GM23248 (cell line): ENCODE measurements at places on chromosomes 5 and 9. TPM values are rescaled to one million over a fixed set of nuclear protein-coding genes. Genes with fewer than 3 reads are reported as not detected.

The PCDHGB6 gene
- 3.0 and 3.2 TPM in 2 replicates for polyA plus RNA-seq

The MORN5 gene
- not detected in 2 replicates for polyA plus RNA-seq

DNA sequence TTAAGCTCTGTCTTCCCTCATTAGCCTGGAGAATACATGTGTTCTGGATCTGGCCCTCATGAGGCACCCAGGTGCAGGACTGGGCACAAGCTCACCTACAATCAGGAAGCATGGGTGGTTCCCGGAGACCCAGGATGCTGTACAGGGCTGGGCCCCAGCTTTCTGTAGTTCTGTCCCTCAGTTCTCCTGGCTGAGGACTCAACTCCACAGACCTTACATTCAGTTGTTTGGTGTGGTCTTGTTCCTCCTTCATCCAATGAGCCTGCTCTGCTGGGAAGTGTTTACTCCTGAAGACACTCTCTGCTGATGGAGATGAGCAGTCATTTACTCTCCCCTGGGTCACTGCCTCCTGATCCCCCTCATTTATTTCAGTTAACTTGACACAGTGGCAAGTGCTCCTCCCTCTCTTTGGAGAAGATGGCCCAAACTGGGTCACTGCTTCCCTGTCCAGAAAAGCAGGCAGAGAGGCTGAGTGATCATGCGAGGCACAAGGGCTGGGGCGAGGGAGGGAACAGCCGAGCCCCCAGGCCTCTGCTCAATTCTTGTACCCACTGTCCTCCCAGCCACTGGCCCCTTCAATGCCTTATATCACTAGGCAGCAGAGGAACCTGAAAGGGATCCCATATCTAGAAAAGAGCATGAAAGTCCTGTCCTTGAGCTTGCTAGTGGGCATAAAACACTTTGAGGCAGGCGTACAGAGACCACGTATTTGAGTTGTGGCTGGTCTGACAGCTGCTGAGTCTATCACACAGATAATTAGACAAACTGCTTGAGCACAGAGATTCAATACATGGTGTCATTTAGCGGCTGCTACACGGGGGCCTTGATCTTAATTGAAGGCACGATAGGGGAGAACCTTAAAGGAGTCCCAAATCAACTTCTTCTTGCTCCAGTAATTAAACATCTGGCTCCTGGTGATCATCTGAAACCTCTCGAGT is 221.7 kb downstream of the FSTL4 start:
- DNase-seq, result no peak

DNA sequence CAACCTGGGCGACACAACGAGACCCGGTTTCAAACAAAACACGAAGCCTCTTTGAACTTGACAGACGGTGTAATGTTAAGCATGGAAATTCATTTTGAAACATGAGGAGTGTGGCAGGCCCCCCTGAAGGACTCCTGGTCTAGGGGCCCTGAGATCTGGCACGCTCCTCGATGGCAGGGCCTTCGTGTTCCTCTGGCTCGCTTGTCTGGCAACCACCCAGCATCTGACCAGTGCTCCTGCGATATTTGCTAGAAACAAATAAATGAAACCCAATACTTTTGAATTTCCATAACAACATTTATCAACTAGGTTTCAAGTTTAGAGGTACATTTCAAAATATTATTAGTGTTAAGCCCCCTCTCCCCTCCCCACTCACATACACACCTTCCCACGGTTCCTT is 193.0 kb downstream of the ERCC6L2 start:
- no peak for DNase-seq

- DNase-seq, result no peak
Observed at GRCh38 chr9:98306384-98307145, 51.1 kb upstream of the TBC1D2 start.

DNA sequence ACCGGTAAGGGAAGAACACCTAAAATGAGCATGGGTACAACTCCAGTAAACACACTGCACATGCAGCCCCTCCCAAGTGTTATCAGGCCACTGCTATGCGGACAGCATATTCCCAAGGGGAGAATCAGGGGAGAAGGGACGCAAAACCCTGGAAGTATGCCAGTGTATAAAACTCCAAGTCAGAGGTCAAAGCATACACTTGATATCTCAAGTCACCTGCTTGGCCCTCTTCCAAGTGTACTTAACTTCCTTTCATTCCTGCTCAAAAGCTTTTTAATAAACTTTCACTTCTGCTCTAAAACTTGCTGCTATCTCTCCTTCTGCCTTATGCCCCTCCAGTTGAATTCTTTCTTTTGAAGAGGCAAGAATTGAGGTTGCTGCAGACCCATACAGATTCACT is 408.1 kb downstream of the HTR1A start:
- DNase-seq, result no peak
